ENCODE measurements at places on chromosomes 16 and 17.

DNA sequence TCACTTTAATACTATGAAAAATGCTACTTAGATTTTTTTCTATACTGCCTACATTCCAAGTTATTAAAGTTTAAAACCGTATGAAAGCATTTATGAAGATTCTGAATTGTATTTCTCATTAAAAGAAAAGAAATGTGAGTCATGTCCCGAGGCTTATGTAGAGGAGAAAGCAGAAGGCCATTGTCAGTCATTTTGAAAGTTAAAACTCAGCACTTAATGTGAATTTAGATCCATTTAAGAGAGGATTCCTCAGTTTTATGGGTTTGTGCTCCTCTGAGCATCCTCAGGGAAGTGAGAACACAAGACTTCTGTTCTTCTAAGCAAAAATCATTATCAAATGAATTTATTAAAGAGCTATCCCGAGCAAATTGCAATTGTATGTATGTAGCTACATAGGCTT is 11.8 kb downstream of the C17orf75 start:
- no peaks in the 10 kb centered on the region for H3K27me3 ChIP-seq
- H3K4me1 ChIP-seq = peaks cover 55% of the 10 kb centered on the region
- peaks cover 35% of the 10 kb centered on the region for H3K36me3 ChIP-seq
- H3K4me3 ChIP-seq = no peak overlapping the region
- no peak for DNase-seq

GRCh38 chr16:53864819-53865493 is 161.0 kb downstream of the FTO start:
- no peak for DNase-seq
- H3K27ac ChIP-seq = no peak overlapping the region
- no peaks in the 10 kb centered on the region for H3K27me3 ChIP-seq
- H3K4me3 ChIP-seq = no peak overlapping the region
- peaks cover 6% of the 10 kb centered on the region for H3K4me1 ChIP-seq

DNA sequence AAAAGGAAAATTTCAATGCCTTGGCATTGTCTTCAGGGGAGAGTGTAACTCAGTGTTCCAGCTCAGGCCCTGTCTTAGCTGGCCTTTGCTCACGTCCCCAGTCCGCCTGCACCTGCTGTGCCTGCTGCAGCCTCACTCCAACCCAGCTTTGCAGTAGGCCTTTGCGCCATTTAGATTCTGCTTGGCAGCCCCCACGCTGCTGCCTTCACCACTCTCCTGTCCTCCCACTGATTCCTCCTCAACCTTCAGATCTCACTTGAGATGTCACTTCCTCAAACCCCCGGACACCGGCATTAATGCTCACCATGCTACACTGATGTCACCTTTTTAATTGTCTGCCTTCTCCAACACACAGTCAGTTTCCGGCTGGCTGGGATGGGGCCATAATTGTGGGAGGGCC is 166.2 kb downstream of the SHISA9 start:
- H3K36me3 ChIP-seq = no peaks in the 10 kb centered on the region
- no peak overlapping the region for H3K4me3 ChIP-seq
- H3K27me3 ChIP-seq = no peaks in the 10 kb centered on the region
- H3K4me1 ChIP-seq = no peaks in the 10 kb centered on the region
- no peak for DNase-seq

DNA sequence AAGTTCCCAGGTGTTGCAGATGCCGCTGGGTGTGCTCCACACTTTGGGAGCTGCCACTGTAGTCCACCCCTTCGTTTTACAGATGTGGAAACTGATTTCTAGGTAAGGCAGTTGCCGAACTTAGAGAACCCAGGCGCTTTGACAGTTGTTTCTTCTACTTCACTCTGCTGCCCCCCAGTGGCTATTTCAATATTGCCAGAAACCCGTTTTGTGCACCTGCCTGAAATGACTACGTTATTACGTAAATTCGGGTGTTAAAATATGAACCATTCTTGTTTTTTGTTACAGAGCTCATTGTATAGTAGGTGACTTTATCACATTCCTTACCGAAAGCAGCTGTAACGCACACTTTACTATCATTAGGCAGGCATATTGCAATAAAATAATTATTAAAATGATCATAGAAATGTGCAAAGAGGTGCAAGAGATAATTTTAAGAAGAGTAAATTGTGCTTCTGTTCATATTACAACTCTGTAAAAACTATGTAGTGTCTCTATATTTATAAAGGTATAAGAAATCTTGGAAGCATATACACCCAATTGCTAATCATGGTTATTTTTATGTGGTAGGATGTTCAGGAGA is 44.9 kb downstream of the OTOA start:
- DNase-seq = peak; percentile 92
- H3K4me3 ChIP-seq = no peak overlapping the region
- peaks cover 8% of the 10 kb centered on the region for H3K4me1 ChIP-seq
- H3K36me3 ChIP-seq = no peaks in the 10 kb centered on the region
- H3K27me3 ChIP-seq = no peaks in the 10 kb centered on the region

DNA sequence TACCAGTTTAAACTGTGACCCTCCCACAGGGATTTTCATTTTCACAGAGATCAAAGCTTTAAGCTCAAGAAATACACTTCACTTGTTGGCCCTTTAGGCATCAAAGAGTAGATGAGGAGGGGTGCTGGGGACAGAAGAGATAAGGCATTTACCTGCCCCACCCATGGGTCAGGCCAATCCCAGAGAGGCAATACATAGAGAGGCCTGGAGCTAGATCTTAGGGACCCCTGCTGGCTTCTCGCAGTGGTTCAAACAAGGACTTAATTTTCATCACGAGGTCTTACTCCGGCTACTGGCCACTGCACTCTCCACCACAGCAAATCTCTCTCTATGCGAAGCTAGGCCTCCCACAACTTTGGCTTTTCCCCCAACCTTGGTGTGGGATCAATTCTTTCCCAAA is 46.6 kb downstream of the NOG start:
- no peak overlapping the region for H3K4me3 ChIP-seq
- H3K27me3 ChIP-seq = peaks cover 2% of the 10 kb centered on the region
- H3K4me1 ChIP-seq = no peaks in the 10 kb centered on the region
- H3K36me3 ChIP-seq = no peaks in the 10 kb centered on the region
- no peak overlapping the region for H3K27ac ChIP-seq

- H3K27ac ChIP-seq = no peak overlapping the region
- no peaks in the 10 kb centered on the region for H3K27me3 ChIP-seq
- H3K4me1 ChIP-seq = no peaks in the 10 kb centered on the region
- H3K4me3 ChIP-seq = no peak overlapping the region
- no peak for DNase-seq
Observed at GRCh38 chr16:64586781-64587180, 535.1 kb downstream of the CDH11 start.

GRCh38 chr16:74699666-74700065 is 996 bp downstream of the MLKL start:
- peak overlapping the region; percentile 99 for H3K4me3 ChIP-seq
- H3K27me3 ChIP-seq = no peaks in the 10 kb centered on the region
- peaks cover 59% of the 10 kb centered on the region for H3K4me1 ChIP-seq
- H3K27ac ChIP-seq = peak overlapping the region; percentile 99
- peaks cover 27% of the 10 kb centered on the region for H3K36me3 ChIP-seq

DNA sequence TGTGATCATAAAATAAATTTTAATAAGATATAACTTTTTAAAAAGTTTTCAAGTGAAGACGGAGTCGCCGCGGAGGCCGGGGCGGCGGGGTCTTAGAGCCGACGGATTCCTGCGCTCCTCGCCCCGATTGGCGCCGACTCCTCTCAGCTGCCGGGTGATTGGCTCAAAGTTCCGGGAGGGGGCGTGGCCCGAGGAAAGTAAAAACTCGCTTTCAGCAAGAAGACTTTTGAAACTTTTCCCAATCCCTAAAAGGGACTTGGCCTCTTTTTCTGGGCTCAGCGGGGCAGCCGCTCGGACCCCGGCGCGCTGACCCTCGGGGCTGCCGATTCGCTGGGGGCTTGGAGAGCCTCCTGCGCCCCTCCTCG is at the start of gene FOXC2:
FOXC2 (plus strand) TSS at position 229 of the 365 bp plus-strand sequence. CDS start 507 bp downstream, outside the sequence.
- peaks cover 65% of the 10 kb centered on the region for H3K27me3 ChIP-seq
- no peaks in the 10 kb centered on the region for H3K36me3 ChIP-seq
- peaks cover 13% of the 10 kb centered on the region for H3K4me1 ChIP-seq
- H3K27ac ChIP-seq = no peak within 1 kb of the TSS

GRCh38 chr16:86602521-86602920 is 24.2 kb downstream of the FOXL1 start:
- no peak overlapping the region for H3K27ac ChIP-seq
- peaks cover 31% of the 10 kb centered on the region for H3K27me3 ChIP-seq

DNA sequence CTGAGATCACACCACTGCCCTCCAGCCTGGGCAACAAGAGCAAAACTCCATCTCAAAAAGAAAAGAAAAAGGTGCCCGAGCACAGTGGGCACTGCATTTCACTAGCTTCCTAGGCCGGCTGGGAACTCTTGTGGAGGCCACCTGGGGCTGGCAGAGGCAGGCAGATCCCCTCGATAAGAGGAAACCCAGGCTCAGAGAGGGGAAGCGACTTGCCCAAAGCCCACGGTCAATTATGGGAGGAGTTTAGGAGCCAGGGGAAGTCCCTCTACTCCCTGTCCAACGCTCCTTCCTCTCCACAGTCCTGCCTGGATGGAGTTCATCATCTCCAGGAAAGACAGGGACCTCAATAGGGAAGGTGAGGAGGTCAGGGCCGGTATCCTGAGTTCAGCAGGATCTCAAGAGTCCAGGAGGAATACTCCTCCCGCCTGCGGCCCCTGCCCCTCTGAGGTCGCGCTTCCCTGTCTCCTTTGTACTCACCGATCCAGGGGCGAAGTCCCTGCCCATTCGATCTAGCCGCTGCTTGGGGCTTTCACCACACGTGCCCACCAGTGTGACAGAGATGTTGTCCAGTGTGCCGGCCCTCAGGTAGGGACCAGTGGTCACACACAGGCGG is 841 bp downstream of the ALOXE3 start:
- H3K27me3 ChIP-seq = peaks cover 62% of the 10 kb centered on the region
- no peak for DNase-seq
- H3K4me3 ChIP-seq = peak overlapping the region; percentile 85
- peaks cover 39% of the 10 kb centered on the region for H3K4me1 ChIP-seq
- no peaks in the 10 kb centered on the region for H3K36me3 ChIP-seq

DNA sequence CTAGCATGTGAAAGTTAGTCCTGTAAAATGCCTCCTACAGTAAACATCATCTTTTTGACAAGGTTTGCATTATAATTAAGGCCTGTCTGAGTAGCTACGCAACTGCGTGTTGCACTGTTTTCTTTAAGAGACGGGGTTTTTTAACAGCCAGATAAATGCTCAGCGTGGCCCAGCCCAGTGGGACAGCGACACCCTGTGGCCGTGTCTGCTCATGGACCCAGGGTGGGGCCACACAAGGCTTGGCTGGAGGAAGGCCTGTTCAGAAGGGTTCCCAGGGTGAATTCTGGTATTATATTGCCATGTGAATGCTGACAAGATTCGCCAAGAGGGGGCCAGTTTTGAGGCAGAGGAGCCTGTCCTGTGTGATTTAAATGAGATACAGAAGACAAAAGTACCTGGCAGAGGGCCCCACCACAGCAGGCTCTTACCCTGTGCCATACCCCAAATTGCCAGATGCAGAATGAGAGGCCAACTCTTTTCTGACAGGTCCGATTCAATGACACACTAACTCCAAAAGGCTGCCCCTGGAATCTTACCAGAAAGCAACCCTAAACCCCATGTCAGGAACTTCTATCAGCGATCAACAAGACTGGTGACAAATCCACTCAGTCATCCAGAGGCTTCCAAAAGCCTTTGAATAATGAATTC is 65.9 kb upstream of the IRX6 start:
- peak; percentile 40 for DNase-seq
- peaks cover 3% of the 10 kb centered on the region for H3K27me3 ChIP-seq
- H3K4me3 ChIP-seq = no peak overlapping the region
- no peaks in the 10 kb centered on the region for H3K36me3 ChIP-seq

DNA sequence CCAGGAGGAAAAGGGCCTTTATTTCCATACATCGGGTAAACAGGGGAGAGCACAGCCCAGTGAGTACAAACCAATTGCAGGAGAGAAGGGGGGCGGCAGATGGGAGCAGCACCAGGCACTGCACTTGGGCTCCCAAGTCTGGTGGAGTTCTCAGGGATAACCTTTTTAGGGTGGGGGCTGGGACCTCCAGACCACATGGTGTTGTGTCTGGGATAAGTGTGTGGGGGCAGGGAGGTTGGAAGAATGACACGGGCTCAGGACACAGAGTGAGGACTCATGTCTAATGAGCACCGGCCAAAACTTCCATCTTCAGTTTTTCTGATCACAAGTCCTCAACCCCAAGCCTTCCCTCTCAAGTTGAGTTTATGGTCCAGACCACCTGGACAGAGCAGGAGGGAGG is 30.6 kb downstream of the PIPOX start:
- H3K4me3 ChIP-seq = no peak overlapping the region
- no peak overlapping the region for H3K27ac ChIP-seq
- no peaks in the 10 kb centered on the region for H3K27me3 ChIP-seq
- no peak for DNase-seq
- no peaks in the 10 kb centered on the region for H3K4me1 ChIP-seq

- peak within 1 kb of the TSS; percentile 82 for H3K4me3 ChIP-seq
- H3K4me1 ChIP-seq = peaks cover 33% of the 10 kb centered on the region
- H3K27me3 ChIP-seq = no peaks in the 10 kb centered on the region
- DNase-seq = peak; percentile 98
- H3K27ac ChIP-seq = peak within 1 kb of the TSS; percentile 94
Observed at GRCh38 chr16:28211758-28212531, at the start of gene XPO6. XPO6 (minus strand) TSS chr16:28211965; CDS start chr16:28211368, 597 bp downstream.

GRCh38 chr17:50144845-50145531 is 5.5 kb downstream of the PPP1R9B start:
- H3K27ac ChIP-seq = no peak overlapping the region
- no peaks in the 10 kb centered on the region for H3K27me3 ChIP-seq
- peaks cover 76% of the 10 kb centered on the region for H3K4me1 ChIP-seq
- H3K36me3 ChIP-seq = peaks cover 72% of the 10 kb centered on the region

- peaks cover 2% of the 10 kb centered on the region for H3K4me1 ChIP-seq
- H3K27ac ChIP-seq = no peak overlapping the region
- H3K27me3 ChIP-seq = peaks cover 25% of the 10 kb centered on the region
- H3K4me3 ChIP-seq = no peak overlapping the region
- DNase-seq = no peak
Observed at GRCh38 chr17:74362069-74362405, 369 bp upstream of the BTBD17 start.

GRCh38 chr16:4944333-4945281 is 7.7 kb upstream of the PPL start:
- H3K4me1 ChIP-seq = no peaks in the 10 kb centered on the region
- no peak for DNase-seq
- H3K27ac ChIP-seq = no peak overlapping the region
- H3K27me3 ChIP-seq = peaks cover 3% of the 10 kb centered on the region

- no peaks in the 10 kb centered on the region for H3K36me3 ChIP-seq
Observed at GRCh38 chr17:15091825-15092224, 173.3 kb downstream of the PMP22 start.

DNA sequence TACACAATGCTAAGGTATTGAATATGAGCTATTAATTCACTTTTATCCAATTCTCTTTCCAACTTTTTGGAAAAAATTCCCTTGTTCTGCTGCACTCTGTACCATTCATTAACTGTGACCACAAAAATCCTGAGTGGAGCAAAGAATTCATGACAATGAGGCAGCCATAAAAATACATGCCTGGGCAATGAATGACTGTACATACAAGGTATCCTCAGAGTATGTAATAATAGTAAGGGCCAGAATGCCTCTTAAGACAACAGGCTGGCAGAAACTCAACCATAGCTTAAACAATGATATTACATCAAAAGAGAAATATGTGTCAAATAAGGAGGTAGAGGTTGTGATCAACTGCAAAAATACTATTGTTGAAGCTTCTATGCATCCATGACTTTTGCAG is 74.7 kb upstream of the CA10 start:
- H3K36me3 ChIP-seq = no peaks in the 10 kb centered on the region
- DNase-seq = no peak
- no peak overlapping the region for H3K27ac ChIP-seq
- H3K4me3 ChIP-seq = no peak overlapping the region
